Heart right ventricle (tissue), 16 donors: ENCODE measurements at places on chromosomes 7 and 10. TPM values are rescaled to one million over a fixed set of nuclear protein-coding genes. Genes with fewer than 3 reads are reported as not detected.

Gene EBLN1
- total RNA-seq, result not detected

Gene CTTNBP2
- total RNA-seq, result 1.1 TPM

- DNase-seq, result no peak
- no peaks in the 10 kb centered on the region for H3K36me3 ChIP-seq
- H3K4me3 ChIP-seq, result no peak overlapping the region
- H3K27ac ChIP-seq, result no peak overlapping the region
- no peaks in the 10 kb centered on the region for H3K27me3 ChIP-seq
These were observed 62.6 kb downstream of the DOCK4 start for GRCh38 chr7:112143582-112143981.

DNA sequence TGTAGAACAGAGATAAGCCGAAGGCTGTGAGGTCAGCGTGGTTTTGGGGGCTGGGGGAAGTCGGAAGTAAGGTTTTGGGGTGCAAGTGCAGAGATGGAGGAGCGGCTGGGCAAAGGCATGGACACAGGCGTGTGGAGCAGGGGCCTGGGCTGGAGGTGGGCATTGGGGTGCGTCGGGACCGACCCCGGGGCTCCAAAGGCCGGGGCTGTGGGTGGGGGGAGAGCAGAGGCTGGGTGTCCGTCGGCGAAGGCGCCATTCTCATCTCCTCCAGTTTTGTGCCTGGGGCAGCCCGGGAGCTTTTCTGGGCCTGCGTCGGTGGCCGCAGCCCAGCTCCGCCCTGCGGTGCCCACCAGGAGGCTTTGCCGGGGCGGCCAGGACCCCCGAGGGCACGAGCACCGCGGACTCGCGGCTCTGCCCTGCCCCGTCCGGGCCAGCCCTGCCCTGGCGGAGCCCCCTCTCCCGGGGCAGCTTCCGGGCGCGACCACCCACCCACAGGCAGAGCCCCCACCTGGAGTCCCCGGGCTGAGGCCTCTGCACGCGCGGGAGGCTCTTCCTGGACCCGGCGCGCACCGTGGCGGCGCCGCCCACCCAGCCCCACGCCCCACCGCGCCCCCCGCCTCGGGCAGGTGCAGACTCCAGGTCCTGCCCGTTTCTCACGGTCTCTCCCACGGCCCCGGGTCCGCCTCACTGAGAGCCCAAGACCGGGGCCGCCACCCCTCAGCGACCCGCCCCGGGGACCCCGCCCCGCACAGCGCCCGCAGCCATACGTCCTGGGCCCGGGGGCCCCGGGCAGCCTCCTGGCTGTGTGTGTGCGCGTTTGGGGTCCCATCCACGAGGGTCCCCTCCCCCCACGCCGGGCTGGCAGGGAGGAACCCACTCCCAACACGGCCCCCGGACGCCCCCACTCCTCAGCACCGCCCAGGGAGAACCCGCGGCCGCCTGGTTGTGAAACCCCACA lies 7.7 kb upstream of the SCART1 start:
- peaks cover 14% of the 10 kb centered on the region for H3K27me3 ChIP-seq
- H3K4me1 ChIP-seq, result no peaks in the 10 kb centered on the region
- H3K4me3 ChIP-seq, result no peak overlapping the region
- no peak for DNase-seq
- no peaks in the 10 kb centered on the region for H3K36me3 ChIP-seq

GRCh38 chr10:23139677-23140076 lies 44.3 kb downstream of the MSRB2 start:
- DNase-seq, result no peak
- no peaks in the 10 kb centered on the region for H3K27me3 ChIP-seq
- no peaks in the 10 kb centered on the region for H3K4me1 ChIP-seq
- no peak overlapping the region for H3K27ac ChIP-seq
- no peaks in the 10 kb centered on the region for H3K36me3 ChIP-seq

DNA sequence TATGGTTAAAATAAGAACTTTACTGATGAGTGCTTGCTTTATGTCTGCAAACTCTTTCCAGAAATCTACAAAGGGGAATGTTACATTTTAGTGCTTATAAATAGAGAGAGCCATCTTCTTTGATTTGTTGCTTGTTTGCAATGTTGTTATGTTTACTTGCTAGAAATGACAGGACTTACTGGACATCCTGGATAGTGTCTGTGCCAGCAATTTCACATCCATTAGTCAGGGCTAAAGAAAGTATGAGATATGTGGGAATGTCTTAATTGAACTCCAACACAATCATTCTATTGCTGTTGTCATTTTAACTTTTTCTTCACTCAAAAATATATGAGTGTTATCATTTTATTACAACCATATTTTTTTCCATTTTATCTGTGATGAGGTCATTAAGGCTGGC lies 453.2 kb downstream of the TNS3 start:
- H3K4me3 ChIP-seq, result no peak overlapping the region
- H3K27me3 ChIP-seq, result no peaks in the 10 kb centered on the region
- no peak for DNase-seq
- no peaks in the 10 kb centered on the region for H3K4me1 ChIP-seq
- no peak overlapping the region for H3K27ac ChIP-seq
- no peaks in the 10 kb centered on the region for H3K36me3 ChIP-seq

DNA sequence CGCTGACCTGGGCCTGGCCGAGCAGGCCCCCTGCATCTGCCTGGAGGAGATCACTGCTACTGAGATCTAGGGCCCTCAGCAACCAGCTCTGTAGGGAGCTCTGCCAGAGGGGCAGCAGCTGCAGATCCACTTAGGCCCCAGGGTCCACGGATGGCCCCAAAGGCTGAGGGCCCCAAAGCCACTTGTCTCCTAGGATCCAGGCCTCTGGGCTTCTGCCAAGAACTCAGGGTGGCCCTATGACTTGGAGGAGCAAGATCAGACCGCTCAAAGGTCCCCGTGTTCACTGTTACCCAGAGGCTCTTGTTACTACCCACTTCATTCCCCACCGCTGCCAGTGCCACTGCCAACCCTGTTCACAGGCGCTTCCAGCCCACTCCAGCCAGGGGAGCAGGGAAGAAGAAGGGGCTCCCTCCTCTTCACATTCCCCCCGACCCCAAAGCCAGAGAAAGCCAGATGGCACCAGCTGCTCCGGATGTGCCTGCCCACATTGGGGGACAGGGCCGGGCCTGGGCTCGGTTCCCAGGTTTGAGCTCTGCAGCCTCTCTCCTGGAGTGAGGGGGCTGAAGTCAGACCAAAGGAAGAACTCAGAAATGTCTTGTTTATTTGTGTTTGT lies 7.6 kb downstream of the LZTS2 start:
- H3K27me3 ChIP-seq, result no peaks in the 10 kb centered on the region
- peaks cover 57% of the 10 kb centered on the region for H3K4me1 ChIP-seq
- no peak overlapping the region for H3K4me3 ChIP-seq
- peaks cover 52% of the 10 kb centered on the region for H3K36me3 ChIP-seq
- no peak for DNase-seq

- no peak overlapping the region for H3K4me3 ChIP-seq
- DNase-seq, result no peak
- peaks cover 19% of the 10 kb centered on the region for H3K27me3 ChIP-seq
- H3K27ac ChIP-seq, result no peak overlapping the region
These were observed 73.5 kb upstream of the PDSS1 start for GRCh38 chr10:26624006-26624405.

GRCh38 chr10:132420981-132421846 lies 24.2 kb downstream of the PWWP2B start:
- H3K4me1 ChIP-seq, result peaks cover 42% of the 10 kb centered on the region
- H3K27me3 ChIP-seq, result no peaks in the 10 kb centered on the region
- H3K4me3 ChIP-seq, result peak overlapping the region; percentile 16
- peaks cover 4% of the 10 kb centered on the region for H3K36me3 ChIP-seq
- DNase-seq, result peak; percentile 79
- H3K27ac ChIP-seq, result peak overlapping the region; percentile 75

DNA sequence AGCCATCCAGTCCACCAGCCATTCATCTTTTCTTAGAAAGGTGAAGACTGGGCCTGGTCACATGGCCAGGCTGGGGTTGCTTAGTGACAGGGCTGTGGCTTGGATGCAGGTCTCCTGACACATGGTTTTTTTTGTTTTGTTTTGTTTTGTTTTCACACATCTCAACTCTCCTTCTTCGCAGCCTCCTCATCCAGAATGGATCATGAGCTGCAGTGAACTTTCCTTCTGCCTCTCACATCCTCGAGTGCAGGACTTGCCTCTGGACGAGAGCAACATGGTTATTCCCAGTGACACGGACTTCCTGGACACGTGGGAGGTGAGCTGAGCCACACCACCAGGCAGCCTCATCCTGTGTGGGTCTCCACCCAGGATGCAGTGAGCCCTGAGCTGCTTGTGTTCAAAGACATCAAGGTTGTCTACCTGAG lies 9.5 kb downstream of the AKR1E2 start:
- peaks cover 70% of the 10 kb centered on the region for H3K36me3 ChIP-seq
- H3K4me3 ChIP-seq, result no peak overlapping the region
- peaks cover 13% of the 10 kb centered on the region for H3K4me1 ChIP-seq

- no peak overlapping the region for H3K4me3 ChIP-seq
- no peak for DNase-seq
- H3K4me1 ChIP-seq, result no peaks in the 10 kb centered on the region
- no peaks in the 10 kb centered on the region for H3K36me3 ChIP-seq
- H3K27ac ChIP-seq, result no peak overlapping the region
- no peaks in the 10 kb centered on the region for H3K27me3 ChIP-seq
These were observed 80.4 kb downstream of the GPR26 start for GRCh38 chr10:123746520-123746919.

DNA sequence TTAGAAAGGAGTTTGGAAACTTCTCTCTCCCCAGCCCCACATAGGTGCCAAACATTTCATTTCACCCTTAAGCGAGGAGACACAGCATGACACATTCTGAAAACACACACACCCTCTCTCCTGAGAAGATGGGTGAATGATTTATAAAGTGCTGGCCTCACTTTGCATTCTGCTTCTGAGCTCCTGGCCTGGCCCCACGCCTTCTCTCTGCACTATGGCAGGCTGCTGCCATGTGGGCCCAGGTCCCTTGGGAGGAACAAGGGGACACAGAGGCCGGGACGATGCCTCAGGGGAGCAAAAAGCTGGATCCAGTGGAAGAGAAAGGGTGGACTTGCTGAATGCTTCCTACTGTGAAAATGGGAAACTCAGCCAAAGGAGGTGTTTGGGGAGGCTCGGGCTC lies 56.0 kb downstream of the CPXM2 start:
- no peaks in the 10 kb centered on the region for H3K27me3 ChIP-seq
- DNase-seq, result no peak
- H3K36me3 ChIP-seq, result no peaks in the 10 kb centered on the region
- no peak overlapping the region for H3K4me3 ChIP-seq
- H3K4me1 ChIP-seq, result no peaks in the 10 kb centered on the region

DNA sequence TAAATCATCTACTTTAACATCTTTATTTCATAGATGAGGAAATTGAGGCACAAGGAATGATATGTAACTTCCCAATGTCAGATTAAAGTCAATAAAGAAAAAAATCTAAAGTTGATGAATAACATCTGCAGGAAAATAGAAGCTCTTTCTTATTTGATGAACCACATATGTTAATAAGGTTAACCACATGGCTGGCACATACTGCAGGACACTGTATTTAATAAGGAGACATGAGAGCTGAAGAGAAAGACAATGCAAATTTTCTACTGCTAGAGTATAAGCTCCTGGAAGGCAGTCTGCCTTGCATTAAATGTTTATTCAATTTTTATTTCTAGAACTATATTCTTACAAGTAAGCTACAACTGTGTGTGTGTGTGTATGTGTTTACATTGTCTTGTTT lies 4.4 kb downstream of the RAB11FIP2 start:
- H3K27me3 ChIP-seq, result no peaks in the 10 kb centered on the region
- no peaks in the 10 kb centered on the region for H3K36me3 ChIP-seq
- no peak for DNase-seq
- no peak overlapping the region for H3K27ac ChIP-seq
- no peak overlapping the region for H3K4me3 ChIP-seq
